ENCODE measurements at places on chromosomes 12 and 14.

DNA sequence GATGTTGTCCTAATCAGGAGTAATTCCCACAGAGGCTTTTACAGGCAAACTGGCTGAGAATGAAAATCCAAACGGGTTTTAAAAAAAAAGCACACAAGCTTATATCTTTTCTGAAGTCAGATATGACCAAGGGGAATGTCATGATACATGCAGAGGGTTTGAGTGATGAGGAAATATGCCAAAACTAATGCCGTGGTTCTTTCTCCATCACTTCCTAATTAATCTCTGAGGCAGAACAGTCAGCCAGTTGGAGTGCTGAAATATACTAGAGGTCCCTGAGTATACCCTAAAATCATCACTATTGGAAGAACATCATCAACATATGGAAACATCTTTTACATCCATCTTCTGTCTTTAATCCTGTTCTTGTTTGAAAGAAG lies 160.8 kb upstream of the FAR2 start:
- DNase-seq: no peak

DNA sequence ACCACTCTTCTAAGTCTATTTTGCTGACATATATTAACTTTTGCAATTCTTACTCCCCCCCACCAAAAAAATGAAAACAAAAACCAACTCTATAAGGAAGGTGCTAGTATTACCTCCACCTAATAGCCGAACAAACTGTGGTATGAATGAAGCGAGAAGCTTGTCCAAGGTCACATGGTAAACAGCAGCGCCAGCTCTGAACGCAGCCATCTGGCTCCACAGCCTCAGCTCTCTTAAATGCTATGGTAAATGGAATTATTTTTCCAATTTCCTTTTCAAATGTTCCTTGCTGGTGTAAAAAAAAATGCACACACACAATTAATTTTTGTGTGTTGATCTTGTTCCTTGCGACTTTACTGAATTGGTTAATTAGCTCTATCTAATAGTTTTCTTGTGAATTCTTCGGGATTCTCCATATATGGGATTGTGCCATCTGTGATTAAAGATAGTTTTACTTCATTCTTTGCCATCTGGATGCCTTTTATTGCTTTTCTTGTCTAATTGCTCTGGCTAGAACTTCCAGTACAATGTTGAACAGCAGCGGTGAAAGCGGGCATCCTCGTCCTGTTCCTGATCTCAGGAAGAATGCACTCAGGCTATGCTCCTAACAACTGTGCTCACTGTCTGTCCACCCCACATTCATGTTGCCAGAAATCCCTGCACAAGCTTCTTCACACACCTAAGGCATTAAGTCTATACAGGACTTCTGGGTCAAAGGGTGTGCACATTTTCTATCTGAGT lies 10.7 kb upstream of the C12orf76 start:
- DNase-seq: no peak

- DNase-seq: no peak
Observed at GRCh38 chr12:101642115-101643067, 47.6 kb downstream of the MYBPC1 start.

DNA sequence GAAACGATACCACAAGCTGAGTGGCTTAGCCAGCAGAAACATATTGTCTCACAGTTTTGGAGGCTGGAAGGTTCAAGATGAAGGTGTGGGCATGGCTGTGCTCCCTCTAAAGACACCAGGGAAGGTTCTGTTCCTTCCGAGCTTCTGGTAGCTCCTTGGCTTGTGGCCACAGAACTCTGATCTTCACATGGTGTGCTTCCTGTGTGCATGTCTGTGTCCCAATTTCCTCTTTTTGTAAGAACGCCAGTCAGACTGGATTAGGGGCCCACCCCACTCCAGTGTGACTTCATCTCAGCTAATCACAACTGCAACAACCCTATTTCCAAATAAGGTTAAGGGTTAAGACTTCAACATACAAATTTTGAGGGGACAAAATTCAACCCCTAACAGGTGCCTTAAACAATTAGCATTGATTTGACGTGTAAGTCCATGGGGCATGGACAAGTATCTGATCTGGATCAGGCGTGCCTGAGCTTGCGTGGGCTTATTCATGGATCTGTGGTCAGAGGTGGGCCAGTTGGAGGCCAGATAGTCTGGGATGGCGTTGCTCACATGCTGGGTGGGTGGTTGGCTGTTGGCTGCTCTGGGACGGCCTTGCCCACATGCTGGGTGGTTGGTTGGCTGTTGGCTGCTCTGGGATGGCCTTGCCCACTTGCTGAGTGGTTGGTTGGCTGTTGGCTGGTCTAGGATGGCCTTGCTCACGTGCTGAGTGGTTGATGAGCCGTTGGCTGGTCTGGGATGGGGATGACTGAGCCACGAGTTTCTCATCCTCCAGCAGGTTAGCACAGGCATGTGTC lies 88.5 kb downstream of the LGMN start:
- no peak for DNase-seq

DNA sequence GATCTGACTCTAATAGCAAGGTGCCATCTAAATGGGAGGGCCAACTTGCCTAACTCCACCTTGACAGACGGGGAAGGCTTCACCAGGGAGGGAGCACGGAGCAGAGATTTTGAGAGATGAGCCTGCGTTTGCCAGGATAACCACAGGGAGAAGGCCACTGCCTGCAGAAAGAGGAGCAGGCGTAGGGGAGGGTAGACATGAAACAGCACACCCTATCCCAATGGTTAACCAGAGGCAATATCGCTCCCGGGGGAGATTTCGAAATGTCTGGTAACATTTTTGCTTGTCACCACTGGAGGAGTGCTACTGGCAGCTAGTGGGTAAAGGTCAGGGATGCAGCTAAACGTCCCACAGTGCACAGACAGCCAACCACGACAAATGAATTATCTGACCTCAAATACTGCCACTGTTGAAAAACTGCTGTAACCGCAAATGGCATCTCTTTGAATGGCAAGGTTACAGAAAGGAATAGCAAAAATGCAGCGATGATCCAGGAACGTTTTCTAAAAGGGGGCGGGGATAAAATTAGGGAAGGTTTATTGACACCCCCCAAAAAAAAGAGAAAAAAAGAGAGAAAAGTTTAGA lies 126.0 kb upstream of the ATF7IP start:
- DNase-seq: no peak

- no peak for DNase-seq
Observed at GRCh38 chr14:73903028-73903427, 16.4 kb downstream of the ZNF410 start.

DNA sequence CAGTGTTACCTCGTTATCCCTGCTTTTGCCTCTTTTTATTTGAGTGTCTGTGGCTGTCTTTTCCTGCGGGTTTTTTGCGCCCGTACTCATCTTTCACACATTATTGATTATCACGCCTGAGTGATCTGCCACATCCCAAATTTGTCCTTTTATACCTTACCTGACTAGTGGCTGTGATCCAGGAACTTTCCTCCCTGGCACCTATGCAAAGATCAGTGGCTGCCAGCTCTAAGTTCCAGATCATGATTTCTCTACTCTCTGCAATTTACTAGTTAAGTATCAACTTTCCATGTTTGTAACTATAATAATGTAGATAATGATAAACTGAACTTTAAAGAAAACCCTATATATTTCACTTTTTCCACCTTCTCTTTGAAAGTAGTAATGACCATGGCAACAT lies 36.9 kb downstream of the PLEKHA5 start:
- DNase-seq: no peak

- DNase-seq: no peak
Observed at GRCh38 chr14:42374332-42374731, 767.7 kb downstream of the LRFN5 start.

DNA sequence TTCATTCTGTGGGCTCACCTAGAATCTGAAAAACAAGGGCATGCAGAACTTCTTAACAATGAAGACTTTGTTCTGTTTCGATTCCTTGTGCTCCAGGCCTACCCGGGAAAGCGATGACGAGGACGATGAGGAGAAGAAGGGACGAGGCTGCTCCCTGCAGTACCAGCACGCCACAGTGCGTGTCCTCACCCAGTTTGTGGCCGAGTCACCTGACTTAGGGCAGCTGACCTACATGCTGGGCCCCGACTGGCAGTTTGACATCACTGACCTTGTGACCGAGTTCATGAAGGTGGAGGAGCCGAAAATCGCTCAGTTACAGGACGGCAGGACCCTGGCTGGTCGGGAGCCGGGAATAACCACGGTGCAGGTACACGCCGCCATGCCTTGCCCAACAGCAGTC lies 585.4 kb downstream of the AACS start:
- DNase-seq: no peak

GRCh38 chr14:84442521-84442920 lies 1087.4 kb upstream of the FLRT2 start:
- DNase-seq: peak; percentile 99

DNA sequence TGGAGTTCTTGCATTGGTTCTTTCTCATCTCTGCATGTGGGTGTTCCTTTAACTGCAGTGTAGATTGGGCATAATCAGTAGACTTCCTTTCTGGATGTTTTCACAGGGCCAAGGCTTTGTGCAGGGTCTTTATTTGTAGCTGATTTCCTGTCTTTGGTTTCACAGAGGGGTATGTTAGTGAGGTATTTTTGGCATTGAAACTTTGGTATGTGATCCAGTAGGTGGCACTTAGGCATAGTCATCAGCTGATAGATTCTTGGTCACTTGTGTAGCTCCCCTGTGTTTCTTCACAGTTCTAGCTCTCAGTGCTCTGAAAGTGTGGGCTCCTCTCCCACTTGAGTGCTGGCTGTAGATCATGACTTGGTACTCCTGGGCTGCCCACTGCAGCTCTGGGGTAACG lies 52.7 kb upstream of the LMO3 start:
- no peak for DNase-seq

- no peak for DNase-seq
Observed at GRCh38 chr14:93787465-93788292, 606 bp downstream of the PRIMA1 start.

GRCh38 chr14:59679872-59680271 lies 103.3 kb upstream of the CCDC175 start:
- no peak for DNase-seq

DNA sequence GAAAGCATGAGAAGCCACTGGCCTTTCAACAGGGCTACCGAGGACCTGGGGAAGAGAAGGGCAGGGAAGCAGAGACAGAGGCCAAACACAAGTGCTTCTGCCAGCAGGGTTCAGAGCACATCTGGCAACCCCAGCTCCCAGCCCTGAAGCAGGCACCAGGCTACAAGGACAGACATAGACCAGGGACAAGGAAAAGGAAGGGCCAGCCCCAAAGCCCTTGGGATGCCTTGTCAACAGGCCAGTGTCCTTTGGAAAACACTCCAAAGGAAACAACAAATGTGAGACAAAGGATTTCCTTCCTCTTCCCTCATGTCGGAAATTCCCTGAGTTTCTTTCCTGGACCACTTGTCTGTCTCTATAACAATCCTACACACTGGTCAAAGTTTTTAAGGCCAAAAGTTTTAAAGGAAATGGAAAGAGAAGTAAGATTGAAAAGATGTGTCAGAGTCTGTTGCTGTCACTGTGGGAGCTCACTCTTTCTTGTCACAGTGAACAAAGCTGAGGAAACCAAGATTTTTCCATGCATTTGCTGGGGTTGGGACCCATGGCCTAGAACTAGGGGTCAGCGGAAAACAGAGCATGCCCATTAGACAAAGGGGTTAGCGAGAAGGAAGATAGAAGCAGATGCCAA lies 59.4 kb downstream of the TTC9 start:
- no peak for DNase-seq

DNA sequence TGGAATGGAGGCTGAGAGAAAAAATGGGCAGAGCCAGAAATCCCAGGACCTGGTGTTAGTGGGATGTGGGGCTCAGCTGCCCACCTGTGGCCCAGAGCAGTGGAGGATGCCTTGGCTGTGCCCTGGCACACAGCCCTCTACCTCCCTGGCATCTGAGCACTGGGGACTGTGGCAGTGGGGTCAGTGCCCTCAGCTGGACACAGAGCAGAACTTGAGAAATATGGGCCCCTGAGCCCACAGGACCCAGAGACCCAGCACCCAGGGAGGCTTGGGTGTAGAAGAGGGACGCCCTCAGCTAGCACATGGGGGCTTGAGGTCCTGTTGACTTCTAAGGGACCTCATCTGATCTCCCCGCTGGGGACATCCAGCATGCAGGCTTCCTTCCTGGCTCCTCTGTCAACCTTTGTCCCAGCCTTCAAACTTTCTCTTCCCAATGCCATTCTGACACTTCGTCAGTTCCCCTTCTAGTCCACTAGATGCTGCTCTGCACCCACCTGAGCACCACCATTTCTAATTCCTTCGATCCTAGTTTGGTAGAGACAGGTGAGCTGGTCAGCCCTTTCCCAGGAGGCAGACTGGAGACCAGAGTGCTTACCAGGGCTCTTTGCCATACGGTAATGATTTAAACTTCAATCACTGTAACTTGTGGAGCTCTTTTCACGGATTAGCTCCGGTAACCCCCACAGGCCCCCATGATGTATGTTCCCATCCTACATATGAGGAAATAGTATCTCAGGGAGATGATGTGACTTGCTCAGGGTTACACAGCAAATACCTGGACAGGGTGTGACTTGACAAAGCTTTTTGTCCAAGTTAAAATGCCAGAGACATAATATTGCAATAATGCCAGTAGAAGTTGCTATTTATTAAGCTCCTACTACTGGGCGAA lies 143.7 kb downstream of the ASCL4 start:
- no peak for DNase-seq

- no peak for DNase-seq
Observed at GRCh38 chr12:91113621-91114020, 2.3 kb upstream of the LUM start.

DNA sequence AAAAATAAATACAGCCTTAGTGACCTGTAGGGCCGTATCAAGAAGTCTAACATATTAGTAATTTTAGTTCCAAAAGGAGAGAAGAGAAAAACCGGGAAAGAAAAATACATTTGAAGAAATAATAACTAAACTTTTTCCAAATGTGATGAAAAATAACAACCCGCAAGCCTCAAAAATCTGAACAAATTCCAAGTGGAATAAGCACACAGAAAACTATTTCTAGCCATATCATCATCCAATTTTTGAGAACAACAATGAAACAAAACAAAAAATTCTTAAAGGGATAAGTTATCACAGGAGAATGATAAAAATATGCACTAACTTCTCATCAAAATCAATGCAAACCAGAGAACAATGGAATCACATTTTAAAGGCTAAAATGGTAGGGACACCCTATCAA lies 198.1 kb upstream of the PLXNC1 start:
- DNase-seq: no peak

- DNase-seq: no peak
Observed at GRCh38 chr12:25926536-25926935, 31.9 kb upstream of the RASSF8 start.

DNA sequence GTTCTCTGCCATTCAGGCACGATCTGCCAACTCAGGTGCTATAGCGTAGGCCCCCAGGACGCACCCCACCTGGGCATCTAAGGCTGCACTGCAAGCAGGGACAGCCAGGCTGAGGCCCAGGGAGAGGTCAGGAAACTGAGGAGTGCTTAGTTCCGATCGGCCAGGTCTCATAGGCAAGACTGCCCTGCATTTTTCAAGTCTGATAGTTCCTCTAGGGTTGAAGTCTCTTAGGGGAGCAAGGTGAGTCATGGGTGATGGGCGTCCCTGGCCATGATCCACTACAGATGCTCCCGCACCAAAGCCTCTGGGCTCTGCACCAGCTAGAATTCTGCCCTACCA lies 13.2 kb downstream of the NOPCHAP1 start:
- DNase-seq: no peak

- no peak for DNase-seq
Observed at GRCh38 chr12:82651489-82651888, 35.2 kb upstream of the TMTC2 start.

All from LNCaP clone FGC (cell line).